ENCODE measurements at places on chromosomes 5 and 9.

DNA sequence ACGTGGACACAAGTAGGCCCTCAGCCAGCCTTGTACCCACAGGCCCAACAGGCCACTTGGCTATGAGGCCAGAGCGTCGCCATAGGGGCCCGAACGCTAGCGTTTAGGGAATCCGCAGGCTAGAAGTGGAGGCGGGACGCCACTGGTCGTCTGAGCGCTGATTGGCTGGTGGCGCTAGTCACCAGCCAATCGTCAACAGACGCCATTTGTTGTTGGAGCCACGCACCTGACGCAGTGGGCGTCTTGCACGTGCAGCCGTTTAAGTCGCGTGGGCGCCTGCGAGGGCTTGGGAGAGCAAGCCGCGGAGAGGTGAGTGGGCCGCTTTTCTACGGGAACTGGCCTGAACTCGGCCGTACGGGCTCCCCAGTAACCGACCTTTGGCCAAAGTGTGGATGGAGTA lies at the start of gene DDX4:
Gene DDX4, plus strand, starts transcription at position 269 of the 400 bp plus-strand sequence. CDS start 903 bp downstream, outside the sequence.
- no peak for DNase-seq

DNA sequence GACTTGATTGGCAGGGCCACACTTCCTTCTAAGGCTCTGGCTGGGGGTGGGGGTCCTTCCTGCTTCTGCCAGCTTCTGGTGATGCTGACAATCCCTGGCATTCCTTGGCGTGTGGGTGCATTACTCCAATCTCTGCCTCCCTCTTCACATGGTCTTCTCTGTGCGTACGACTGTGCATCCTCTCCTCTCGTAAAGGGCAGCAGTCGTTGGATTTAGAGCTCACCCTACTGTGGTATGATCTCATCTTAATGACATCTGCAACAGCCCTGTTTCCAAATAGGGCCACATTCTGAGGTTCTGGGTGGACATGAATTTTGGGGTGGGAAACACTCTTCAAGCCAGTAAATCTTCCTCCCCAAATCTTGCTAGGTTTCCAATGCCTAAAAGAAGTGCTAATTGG lies 36.8 kb downstream of the ROPN1L start:
- DNase-seq = no peak

DNA sequence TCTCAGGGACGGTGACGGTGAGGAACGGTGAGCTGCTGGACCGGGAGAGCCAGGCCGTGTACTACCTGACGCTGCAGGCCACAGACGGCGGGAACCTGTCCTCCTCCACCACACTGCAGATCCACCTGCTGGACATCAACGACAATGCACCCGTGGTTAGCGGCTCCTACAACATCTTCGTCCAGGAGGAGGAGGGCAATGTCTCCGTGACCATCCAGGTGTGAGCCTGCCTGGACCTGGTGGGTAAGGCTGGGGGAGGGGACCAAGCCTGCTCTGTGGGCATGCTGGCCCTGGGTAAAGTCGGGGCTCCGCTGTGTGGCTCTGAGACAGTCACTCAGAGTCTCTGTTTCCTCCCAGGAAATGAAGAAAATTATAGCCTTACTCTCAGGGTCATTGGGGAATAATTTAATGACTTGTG lies 29.3 kb downstream of the CDHR2 start:
- DNase-seq = no peak

DNA sequence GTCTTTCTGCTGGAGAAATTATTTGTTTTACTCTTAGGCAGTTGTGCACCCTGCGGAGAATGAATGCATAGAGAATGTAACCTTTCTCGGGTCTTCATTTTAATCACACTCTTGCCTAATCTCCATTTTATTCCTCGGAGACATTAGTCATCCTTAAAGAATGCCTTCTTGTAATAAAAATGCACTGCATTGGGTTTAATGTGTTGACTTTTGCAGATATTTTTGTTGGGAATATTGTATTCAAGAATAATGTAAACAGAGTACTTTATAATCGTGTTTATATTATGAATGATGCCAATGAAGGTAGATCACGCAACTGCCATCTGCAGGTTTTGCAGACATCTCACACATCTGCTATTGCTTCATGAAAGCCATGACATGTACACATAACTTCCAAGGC lies 1093.9 kb upstream of the CDH6 start:
- DNase-seq = no peak

- no peak for DNase-seq
Measured at GRCh38 chr9:107112707-107113243, 170.3 kb upstream of the RAD23B start.
